ENCODE measurements at places on chromosomes 6 and 20.

DNA sequence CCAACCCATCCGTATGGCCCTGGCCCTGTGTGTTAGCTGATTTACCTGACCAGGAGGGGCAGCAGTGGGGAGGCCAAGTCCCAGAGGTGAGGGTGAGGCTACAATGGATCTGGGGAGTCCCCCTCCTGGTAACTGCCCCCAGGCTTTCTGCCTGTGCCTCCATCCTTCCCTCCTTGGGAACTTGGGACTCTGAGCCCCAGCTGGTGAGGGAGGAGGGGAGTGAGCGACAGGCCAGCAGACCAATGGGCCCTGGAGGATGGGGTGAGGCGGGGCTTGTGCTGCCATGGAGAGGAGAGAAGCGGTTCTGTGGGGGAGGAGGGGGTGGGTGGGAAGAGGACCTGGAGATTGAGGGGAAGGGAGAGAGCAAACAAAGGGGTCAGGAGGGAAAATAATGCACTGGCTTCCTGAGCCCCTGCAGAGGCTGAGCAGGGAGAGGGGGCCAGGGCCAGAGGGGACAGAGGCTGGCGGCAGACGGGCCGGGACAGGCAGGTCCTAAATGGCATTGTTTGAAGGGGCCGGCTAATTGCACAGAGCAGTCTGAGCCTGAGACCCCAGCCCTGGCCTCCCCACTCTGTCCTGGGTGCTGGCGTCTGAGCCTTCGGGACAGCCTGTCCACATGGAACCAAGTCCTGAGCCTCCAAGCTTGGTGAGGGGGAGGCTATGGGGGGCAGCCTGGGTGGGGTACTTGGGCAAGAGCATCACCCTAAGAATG lies 17.5 kb downstream of the DNMT3B start:
- DNase-seq = no peak

GRCh38 chr20:40682104-40682981 lies 6.7 kb downstream of the MAFB start:
- DNase-seq = no peak

DNA sequence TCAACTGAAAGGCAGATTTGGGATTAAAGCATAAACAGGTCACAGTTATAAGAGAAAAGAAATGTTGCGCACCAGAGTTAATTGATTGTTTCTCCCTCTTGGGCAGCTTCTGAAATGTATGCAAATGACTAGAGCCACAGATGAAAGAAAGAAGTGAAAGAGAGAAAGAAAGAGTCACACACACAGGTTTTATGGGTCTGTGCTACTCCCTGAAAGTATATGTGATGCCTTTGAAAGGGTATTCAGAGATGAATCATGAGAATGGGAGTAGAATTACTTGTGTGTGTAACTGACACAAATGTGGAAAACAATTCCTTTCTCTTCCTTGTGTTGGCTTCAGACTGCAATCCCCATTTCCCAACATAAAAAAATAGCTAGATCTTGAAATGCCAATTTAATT lies 196.9 kb downstream of the FOXA2 start:
- DNase-seq = no peak

DNA sequence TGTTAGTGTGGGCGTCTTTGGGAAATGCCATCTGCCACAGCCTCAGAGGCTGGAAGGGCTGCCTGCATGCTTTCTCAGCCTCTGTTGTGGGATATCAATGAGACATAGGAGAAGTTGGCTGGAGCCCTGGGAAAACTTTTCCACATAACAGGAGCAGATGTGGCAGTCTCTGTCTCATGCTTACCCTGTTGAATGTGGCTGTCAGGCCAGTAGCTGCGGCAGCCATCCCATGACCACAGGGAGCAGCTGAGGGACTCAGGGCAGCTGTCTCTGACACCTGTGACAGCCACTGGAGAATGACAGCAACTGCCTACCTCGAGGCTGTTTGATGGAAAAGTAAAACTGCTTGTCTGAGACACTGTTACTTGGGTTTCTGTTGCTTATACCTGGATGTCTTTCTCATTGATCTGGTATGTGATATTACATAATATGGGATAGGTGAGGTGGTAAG lies 64.4 kb downstream of the TULP4 start:
- DNase-seq = no peak

- no peak for DNase-seq
These were observed 474.4 kb upstream of the RNF217 start for GRCh38 chr6:124487623-124488431.

- DNase-seq = no peak
These were observed 88.3 kb downstream of the SASH1 start for GRCh38 chr6:148430897-148431296.

GRCh38 chr6:90038961-90039653 lies 144.8 kb downstream of the GJA10 start:
- DNase-seq = no peak

GRCh38 chr6:163398115-163398514 lies 16.4 kb upstream of the QKI start:
- no peak for DNase-seq

GRCh38 chr6:162706232-162706631 lies 21.3 kb downstream of the PRKN start:
- DNase-seq = peak; percentile 64

- DNase-seq = peak; percentile 30
These were observed 206.9 kb downstream of the IBTK start for GRCh38 chr6:82040405-82041221.

- peak; percentile 56 for DNase-seq
These were observed 129.1 kb upstream of the SMLR1 start for GRCh38 chr6:130697995-130698535.

DNA sequence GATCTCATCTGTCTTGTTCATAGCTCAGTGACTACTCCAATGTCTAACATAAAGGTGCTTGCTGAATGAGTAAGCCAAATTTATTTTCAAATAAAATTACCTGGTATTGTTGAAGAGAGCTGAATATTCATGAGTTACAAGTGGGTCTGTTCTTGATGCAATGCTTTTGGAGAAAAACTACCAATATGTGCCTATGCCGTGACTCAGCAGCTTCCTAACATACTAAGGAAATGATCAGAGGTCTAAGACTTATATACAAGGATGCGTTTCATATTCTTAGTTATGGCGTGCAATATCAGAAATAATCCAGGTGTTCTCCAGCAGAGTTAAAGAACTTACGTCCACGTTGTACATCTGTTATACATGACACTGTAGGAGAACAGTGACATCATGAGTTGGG lies 5.1 kb downstream of the FAM120B start:
- DNase-seq = no peak

- no peak for DNase-seq
These were observed 149.8 kb downstream of the TTLL2 start for GRCh38 chr6:167474725-167475124.

DNA sequence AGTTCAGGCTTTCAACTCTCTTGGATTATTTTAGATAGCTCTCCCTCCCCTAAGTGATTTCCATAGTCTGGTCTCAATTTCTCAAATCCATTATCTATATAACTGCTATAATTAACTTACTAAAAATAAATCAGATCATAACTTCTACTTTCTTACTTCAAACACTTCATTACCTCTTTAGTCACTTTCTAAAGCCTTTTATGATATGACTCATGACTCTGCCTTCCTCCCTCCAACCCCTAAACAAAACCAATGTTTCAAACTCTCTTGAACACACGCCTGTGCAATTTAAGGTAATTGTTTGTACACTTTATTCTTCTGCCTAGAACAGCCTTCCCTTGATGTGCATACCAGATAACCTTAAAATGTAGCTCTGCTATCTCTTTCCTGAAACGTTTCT lies 100.5 kb downstream of the LMBRD1 start:
- DNase-seq = no peak

DNA sequence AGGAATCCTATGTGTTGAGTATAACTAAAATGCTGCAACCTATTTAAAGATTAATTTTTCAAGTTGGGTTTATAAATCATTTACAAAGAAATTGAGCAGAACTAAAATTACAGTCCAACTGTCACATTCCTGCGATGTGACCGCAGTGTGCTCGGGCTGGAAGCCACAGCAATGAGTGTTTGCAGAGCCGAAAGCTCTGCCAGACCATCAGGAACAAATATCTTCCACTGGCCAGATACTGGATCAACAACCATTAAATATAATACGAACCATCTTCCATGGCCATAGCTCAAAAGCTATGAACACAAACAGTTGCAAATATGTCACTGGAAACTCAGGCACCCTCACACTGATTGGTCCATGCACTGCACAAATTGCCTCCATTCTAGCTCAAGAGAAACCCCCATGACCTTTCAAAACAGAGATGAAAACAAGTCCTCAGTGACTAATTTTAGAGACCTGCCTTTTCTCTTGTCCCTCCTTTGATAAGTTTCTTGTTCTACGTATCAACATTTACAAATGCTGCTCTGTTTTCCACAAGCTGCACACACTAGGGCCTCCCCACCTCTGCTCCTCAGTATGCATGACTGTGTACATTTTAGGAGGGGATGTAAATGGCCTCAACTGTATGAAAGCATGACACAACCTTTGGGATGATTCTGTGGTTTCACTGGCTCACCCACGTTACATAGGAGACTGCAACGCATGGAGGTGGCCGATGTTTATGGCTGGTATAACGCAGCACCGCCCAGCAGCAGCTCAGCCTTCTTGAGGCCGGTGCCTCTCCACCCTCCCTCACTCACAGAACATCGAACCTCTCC lies 171.7 kb downstream of the WDR27 start:
- DNase-seq = no peak

- no peak for DNase-seq
These were observed 248.2 kb downstream of the LAMA2 start for GRCh38 chr6:129130959-129131681.

DNA sequence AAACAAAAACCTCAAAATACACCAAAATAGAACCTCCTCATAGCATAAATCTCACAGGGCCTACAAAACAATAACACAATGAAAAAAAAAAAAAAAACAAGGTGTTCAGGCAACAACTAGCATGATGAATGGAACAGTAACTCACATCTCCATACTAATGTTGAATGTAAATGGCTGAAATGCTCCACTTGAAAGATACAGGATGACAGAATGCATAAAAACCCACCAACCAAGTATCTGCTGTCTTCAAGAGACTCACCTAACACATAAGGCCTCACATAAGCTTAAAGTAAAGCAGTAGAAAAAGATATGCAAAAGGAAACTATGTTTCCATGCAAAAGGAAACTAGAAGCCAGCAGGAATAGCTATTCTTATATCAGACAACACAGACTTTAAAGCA lies 121.3 kb downstream of the CDK19 start:
- no peak for DNase-seq

GRCh38 chr6:40352527-40353170 lies 234.5 kb downstream of the LRFN2 start:
- DNase-seq = no peak

DNA sequence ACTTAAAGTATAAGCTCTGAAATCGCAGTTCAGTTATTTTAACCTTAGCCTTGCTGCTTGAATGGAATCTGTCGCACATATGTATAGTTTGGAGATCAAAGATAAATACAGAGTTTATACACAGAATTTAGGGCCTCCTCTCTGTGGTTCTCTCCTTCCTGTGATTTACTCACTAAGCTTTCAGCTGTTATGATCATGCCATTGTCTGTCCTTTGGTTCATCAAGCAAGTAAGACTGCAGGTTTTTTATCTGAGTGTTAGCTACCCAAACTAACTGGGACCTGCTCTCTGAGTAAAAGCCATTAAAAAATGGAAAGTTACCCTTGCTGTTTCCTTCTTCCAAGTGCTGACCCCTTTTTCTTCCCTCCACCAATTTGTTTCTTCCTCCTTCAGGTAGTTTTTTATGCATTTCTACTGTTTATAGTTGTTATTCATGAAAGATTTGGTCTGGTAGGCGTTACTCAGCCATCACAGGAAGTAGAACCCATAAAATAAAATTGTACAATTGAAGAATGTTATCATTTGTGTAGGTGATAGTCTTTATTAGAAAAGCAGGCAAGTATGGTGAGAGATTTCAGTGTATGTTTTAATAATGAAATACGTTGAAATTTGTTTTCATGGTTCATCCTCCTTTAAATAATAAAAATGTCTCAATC lies 33.7 kb upstream of the SUMO4 start:
- no peak for DNase-seq

DNA sequence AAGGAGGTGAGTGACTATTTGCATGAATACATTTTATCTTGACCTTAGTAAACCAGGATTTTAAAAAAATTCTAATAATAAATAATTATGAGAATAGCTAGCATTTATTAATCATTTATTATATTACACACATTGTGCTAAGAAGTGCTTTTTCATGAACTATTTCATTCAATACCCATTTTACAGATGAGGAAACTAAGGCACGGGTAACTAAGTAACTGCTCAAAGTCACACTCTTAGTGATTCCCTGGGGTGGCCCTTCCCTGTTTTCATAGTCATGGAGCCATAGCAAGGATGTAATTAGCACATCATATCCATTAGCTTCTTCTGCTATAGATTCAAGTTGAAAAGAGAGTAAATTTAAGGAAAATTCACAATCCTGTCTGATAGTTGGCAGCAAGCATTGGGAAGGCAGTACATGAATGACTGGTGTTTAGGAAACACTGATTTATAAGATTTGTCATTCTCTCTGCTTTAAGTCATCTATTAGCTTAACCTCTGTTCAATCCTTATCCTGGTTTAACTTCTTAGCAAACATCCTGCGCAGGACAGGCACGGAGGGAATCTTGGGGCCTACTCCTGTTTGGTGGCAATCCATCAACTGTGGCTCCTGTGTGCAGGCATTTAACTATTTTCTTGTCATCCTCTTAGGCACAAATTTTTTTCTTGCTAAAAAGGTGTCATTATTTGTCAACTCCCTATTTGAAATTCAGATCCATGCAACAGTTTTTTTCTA lies 68.3 kb downstream of the RIN2 start:
- no peak for DNase-seq

DNA sequence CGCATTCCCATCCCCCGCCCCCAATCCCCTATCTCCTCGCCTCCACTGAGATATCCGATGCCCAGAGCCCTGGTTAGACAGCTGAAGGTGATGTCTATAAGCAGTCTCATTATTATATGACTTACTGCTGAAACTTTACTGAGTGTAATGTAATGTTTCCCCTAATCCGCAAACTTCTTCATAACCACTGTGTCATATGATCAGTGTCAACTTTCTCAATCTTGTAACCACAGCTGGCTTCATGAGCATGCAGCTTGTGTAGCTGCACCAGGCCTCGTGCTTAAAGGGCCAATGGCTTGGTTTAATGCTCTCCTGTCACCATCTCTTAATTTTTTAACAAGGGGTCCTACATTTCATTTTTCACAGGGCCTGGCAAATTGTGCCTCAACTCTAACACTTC lies 8.1 kb downstream of the ASIP start:
- peak; percentile 22 for DNase-seq

DNA sequence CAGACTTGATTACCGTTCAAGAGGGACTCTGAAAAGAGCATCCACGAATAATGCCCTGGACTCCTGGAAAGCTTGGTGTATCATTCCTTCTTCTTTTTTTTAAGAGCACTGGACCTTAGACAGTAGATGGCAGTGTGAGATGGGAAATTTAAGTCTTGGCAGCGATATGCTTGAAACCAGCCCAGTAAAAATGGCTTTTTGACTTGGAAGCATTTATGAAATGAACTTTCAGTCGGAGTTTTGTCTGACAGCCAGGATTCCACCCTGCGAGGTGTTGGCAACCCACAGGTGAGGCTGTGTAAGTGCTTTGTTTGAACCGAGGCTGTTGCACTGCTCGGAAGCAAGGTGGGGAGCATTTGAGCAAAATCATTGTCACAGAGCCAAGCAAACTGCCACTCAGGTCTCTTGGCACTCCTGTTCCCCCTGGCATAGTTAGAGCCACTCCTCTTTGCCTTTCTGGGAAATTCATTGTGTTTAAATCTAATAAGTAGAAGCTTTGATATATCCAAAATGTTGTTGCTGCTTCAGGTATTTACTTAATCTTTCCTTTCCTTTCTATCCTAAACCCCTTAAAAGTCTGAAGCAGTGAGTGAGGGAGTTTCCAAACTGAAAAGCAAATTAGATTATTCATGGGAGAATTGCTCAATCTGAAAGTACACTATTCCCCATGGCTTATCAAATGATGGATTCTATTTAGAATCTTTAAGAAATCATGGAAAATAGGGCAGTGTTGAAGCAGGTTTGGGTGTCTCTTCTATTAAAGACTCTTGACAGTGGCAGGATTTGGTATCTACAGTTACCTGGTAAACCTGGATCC lies 272.8 kb upstream of the SLC35B3 start:
- no peak for DNase-seq

All from KG1 (cell line).